Stimulated activated CD8-positive, alpha-beta memory T cell treated with anti-CD3 and anti-CD28 coated beads, Interleukin-2, amount 100 ng/mL, for 1 hour (primary cell): ENCODE measurements at places on chromosomes 11 and 22.

DNA sequence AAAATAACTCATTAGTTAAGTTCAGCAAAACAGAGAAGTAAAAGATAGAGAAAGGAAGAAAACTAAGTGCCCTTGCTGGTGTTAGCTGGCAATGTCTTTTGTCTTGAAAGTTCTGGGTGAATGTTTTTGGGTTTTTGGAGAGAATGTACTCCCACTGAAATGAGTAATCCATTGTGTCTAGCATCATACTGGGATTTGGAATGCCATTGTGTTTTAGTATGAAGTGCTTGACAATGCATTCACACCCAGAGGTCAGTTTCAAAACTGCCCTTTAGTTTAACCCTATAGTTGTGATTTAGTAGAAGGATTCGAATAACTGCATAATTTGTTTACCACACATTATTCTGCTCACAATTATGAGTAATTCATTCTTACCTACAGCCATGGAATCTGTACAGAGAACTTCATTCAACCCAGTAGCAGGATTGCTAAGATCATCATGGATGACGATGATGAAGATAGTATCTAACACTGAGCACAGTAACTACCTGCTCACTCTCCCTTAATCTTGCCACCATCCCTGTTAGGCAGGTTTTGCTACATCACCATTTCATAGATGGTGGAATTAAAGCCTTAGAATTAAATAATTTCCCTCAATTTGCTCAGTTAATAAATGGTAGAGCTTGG, 33.9 kb downstream of the MAML2 start:
- no peak for DNase-seq

DNA sequence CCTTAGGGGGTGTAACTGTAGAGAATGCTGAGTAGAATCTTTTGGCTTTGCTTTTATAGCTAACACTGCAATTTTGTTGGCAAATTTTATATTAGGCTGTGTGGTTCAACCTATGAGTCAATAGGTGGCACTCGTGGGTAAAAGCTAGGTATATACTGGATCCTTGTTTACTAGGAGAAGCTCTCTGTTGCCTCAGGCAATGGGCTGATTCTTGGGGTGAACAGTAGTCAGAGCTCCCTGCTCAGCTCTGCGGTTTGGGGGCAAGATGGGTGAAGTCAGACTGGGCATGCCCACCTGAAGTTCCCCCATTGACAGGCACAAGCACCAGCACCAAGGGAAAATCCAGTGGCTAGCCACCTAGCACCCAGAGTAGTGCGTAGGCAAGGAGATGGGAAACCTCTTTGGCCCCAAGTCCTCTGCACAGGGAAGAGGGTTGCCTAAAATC, 238.7 kb downstream of the FAM181B start:
- no peak for DNase-seq

- DNase-seq, result no peak
Measured at GRCh38 chr11:88175569-88176075, 379 bp upstream of the RAB38 start.

GRCh38 chr22:34914846-34915245, 151.1 kb upstream of the ISX start:
- DNase-seq, result no peak

GRCh38 chr11:119713359-119714040, 15.5 kb downstream of the NECTIN1 start:
- DNase-seq, result no peak

DNA sequence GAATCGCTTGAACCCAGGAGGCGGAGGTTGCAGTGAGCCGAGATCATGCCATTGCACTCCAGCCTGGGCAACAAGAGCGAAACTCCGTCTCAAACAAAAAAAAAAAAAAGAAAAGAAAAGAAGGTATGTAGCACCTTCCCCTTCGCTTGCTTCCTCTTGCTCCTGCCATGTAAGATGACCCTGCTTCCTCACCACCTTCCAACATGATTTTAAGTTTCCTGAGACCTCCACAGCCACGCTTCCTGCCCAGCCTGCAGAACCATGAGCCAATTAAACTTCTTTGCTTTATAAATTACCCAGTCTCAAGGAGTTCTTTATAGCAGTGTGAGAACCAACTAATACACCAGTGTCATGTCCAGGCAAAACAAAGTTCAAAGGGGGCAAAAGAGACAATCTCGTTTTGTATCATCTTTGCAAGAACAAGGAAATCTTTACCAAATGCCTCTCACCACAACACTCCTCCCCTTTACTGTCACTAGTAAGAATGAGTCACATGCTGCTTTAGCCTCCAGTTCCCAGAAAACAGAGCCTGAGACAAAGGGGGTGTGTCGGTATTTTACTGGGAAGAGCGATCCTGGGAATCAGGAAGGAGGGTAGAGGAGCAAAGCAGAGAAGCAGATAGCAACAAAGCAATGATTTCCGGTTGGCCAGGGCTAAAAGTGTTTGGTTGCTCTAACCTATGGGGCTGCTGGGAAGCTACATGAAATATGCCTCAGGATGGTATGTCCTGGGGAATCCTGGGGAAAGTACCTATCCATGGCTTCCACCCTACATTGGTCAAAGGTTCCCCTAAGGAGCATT, 10.5 kb upstream of the MCHR1 start:
- no peak for DNase-seq

DNA sequence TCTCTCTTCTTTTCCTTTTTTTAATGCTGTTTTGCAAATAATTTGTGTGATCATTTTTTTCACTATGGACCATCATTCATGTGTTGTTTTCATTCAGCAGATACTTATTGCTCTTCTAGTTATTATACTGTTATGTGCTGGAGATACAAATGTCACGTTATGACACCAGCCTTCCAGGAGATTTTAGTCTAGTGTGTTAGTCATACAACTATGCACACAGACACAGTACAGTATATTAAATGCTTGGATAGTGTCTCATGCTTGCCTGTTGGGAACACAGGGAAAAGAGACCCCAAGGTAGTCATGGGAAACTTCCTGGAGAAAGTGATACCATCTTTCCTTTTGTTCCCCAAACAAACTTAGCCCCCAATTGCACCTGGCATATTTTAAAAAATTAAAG, 116.1 kb downstream of the UVRAG start:
- no peak for DNase-seq

GRCh38 chr11:96217206-96217605, 125.8 kb downstream of the MAML2 start:
- no peak for DNase-seq

DNA sequence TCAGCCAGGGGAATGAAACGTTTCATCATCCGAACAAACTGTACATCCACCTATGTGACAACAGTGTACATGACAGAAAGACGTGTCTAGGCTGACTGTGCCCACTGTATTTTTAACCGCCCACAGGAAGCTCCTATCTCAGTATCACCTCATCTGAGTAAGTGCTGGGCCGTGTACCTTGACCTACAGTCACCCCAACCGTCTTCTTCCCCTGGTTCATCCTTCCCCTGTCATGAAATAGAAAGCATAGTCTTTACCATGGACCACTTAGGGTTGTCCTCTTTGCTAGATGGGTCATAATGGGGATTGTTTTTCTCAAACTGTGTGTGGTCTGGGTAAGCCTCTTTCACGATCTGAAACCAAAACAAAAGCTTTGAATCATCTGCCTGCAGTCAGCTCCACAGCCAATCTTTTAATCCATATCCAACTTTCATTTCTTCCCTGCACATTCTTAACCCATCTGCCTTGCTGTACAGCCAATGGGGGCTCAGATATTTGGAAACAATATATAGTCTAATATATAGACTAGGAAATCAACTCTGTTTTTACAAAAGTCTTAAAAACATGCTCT, 4.2 kb downstream of the THYN1 start:
- no peak for DNase-seq

- DNase-seq, result no peak
Measured at GRCh38 chr11:22444076-22444475, 105.9 kb downstream of the SLC17A6 start.

GRCh38 chr11:6652182-6652581, 3.4 kb downstream of the DCHS1 start:
- no peak for DNase-seq

DNA sequence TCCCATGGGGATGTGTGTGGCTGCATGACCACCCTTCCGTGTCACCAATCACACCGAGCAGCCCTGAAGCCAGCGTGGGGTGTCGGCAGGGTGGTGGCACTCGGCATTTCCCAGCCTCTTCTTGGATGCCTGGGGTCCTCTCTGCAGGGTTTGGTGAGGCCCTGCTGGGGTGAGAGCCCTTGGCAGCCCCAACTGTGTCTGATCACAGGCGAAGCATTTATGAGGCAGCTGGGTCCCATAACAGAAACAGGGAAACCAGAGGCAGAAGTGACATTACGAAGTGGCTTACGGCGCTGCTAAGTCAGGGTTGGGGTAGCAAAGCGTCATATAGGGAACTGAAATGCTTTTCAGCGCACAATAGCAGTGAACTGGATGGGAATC, 92.3 kb upstream of the SEPTIN5 start:
- DNase-seq, result no peak

- DNase-seq, result no peak
Measured at GRCh38 chr11:6240781-6241180, 1.9 kb downstream of the CNGA4 start.

DNA sequence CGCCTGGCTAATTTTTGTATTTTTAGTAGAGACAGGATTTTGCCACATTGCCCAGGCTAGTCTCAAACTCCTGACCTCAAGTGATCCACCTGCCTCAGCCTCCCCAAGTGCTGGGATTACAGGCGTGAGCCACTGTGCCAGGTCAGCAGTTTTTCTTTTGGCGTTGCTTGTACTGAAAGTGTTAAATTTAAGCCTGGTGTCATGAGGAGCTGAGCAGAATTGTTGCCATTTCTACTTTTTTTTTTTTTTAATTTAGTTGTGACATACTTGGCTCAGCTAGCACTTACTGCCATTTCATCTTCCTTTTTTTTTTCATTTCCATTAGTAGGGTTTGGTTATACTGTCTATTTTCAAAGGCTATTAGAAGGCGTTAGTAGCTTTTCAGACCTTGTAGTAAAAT, 10.7 kb downstream of the TAB1 start:
- DNase-seq, result no peak

DNA sequence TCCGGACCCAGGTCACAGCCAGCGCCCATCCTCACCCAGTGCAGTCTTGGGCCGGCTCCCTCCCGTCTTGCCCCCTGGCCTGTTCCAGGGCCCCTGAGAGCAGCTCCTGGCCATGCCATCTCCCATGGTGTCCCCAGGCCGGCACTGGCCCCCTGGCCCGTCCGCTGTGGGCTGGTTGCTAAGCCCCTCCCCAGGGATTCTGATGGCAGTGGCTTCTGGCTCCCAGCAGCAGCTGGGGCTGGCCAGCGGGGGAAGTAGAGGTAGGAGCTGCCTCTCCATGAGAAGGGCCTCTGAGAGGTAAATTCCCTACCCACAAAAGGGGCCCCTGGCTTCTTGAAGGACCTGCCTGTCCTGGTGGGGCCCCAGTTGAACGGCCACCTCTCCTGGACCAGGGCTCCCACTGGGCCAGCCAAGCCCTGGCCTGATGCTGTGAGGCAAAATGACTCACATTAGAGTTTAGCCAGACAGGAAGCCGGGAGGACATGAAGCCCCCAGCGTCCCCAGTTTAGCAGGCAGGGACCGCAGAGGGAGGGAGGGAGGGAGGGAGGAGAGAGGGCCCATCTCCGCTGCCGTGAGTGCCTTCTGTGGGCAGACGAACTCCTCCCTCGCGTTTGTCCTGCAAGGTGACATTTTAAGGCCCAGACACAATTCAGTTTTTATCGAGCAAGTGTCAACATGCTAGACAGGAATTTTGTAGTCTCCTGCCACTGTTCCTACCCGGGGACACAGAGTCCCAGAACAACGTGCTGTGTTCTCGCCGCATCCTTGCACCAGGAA, 32.9 kb upstream of the GAL start:
- DNase-seq, result no peak

- DNase-seq, result no peak
Measured at GRCh38 chr22:32211011-32211410, 6.1 kb upstream of the RFPL2 start.

DNA sequence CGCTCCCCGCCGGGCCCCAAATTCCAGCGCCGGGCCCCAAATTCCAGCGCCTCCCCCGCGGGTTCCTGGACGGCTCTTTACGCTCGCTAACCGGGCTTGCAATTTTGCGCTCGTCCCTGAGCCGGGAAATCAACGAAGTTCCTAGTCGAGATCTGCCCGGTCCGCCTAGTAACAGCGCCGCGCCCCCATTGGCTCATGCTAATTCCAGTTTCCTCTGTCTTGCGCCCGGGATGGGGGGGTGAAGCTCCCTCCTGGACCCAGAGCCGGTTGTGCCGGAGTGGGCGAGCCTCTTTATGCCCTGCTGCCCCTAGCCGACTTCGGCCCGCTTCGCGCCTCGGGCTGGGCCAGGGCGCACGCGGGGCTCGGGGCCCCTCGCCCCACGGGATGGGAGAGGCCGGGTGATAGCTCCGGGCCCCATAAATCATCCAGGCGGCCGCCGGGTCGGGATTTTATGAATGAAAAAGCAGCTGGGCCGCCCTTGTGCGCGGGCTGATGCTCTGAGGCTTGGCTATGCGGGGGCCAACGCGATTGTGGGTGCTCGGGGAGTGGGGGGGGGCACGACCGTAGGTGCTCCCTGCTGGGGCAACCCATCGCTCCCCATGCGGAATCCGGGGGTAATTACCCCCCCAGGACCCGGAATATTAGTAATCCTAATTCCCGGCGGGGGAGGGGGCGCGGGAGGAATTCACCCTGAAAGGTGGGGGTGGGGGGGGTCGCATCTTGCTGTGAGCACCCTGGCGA, 1.8 kb upstream of the CCND1 start:
- no peak for DNase-seq

- no peak for DNase-seq
Measured at GRCh38 chr11:1531449-1532013, 40.5 kb downstream of the DUSP8 start.
